ENCODE measurements at places on chromosomes 13 and 19. TPM values are rescaled to one million over a fixed set of nuclear protein-coding genes. Genes with fewer than 3 reads are reported as not detected.

The PCDH17 gene
- 10.2 TPM for total RNA-seq

DNA sequence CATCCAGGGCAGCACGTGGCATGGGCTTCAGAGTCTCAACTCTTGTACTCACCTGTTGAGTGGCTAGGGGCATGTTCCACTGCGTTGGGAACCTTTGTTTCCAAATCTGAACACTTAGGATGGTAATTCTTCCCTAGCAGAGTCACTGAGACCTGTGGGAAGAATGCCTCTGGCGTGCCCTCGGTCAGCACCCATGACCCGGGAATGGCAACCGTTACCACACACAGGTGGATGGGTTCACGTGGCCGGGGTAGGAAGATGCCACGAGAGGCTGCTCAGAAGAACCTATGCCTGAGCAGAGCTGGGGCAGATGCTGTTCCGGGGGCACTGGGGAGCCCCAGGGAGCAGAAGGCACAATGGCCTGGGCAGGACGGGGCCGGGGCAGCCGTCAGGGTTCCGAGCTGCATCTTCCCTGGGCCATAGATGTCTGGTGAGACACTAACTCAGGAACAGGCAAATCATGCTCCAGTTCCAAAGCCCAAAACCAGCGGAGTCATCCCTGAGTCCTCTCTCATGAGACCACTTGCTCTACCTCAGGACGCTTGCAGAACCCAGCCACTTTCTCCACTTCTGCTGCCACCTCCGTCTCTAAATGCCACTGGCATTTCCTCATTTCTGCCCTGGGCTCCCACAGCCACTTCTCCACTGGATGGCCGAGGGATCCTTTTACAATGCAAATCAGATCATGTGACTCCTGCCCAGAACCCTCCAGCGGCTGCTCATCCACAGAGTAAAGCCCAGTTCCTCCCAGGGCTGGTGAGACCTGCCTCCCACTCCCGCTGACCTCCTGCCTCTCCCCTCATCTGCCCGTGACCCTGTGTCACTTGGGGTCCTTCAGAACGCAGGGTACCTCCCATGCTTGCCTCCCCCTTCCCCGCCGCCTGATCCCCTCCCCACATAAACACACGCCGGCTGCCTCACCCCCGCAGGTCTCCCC lies 36.7 kb downstream of the FAM124A start:
- H3K36me3 ChIP-seq = no peaks in the 10 kb centered on the region
- no peak for DNase-seq
- no peak overlapping the region for H3K4me3 ChIP-seq
- no peaks in the 10 kb centered on the region for H3K27me3 ChIP-seq

- no peak overlapping the region for H3K4me3 ChIP-seq
- no peaks in the 10 kb centered on the region for H3K27me3 ChIP-seq
- no peak overlapping the region for H3K27ac ChIP-seq
- peaks cover 37% of the 10 kb centered on the region for H3K4me1 ChIP-seq
- DNase-seq = no peak
These were observed 34.7 kb downstream of the BRD4 start for GRCh38 chr19:15297416-15298224.

- H3K4me3 ChIP-seq = no peak overlapping the region
- no peaks in the 10 kb centered on the region for H3K36me3 ChIP-seq
- H3K27ac ChIP-seq = no peak overlapping the region
- H3K4me1 ChIP-seq = no peaks in the 10 kb centered on the region
- no peaks in the 10 kb centered on the region for H3K27me3 ChIP-seq
These were observed 69.5 kb downstream of the DACH1 start for GRCh38 chr13:71797517-71797916.

DNA sequence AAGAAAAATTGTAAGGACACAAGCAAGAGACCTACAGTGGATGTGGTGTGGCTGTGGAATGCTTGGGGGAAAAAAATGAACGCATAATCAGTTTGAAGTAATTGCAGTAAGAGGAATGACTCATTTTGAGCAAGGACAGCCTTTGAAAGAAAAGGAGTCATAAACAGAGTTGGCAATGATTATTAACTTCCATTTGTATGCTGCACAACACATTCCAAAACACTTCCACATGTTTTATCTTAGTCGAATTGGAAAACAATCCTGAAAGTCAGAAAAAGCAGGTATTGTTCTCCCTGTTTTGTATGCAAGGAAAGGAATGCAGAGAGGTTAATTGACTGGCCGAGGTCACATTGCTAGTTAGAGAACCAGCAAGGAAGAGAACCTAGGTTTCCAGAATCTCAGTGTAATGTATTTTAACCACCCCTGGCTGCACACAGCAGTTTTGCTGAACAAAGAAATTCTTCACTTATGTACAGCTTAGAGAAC lies 630.0 kb upstream of the MIR17HG start:
- H3K27me3 ChIP-seq = no peaks in the 10 kb centered on the region
- no peak overlapping the region for H3K4me3 ChIP-seq
- H3K27ac ChIP-seq = no peak overlapping the region
- DNase-seq = no peak
- H3K36me3 ChIP-seq = no peaks in the 10 kb centered on the region
- H3K4me1 ChIP-seq = no peaks in the 10 kb centered on the region

- H3K27ac ChIP-seq = no peak overlapping the region
- no peaks in the 10 kb centered on the region for H3K36me3 ChIP-seq
These were observed 1575.5 kb upstream of the SPRY2 start for GRCh38 chr13:81916461-81916860.

All from pancreas (tissue), 10 donors.